Memory B cell (primary cell): ENCODE measurements at places on chromosomes 5 and 9.

- H3K4me3 ChIP-seq = no peak overlapping the region
- no peak overlapping the region for H3K27ac ChIP-seq
- H3K27me3 ChIP-seq = peaks cover 13% of the 10 kb centered on the region
- no peaks in the 10 kb centered on the region for H3K4me1 ChIP-seq
- DNase-seq = no peak
- H3K36me3 ChIP-seq = no peaks in the 10 kb centered on the region
Observed at GRCh38 chr5:181070523-181070922, 30.5 kb downstream of the BTNL9 start.

GRCh38 chr5:172437445-172438318 lies 16.6 kb downstream of the SH3PXD2B start:
- DNase-seq = no peak
- no peak overlapping the region for H3K4me3 ChIP-seq
- no peak overlapping the region for H3K27ac ChIP-seq
- H3K36me3 ChIP-seq = no peaks in the 10 kb centered on the region
- H3K27me3 ChIP-seq = peaks cover 6% of the 10 kb centered on the region

DNA sequence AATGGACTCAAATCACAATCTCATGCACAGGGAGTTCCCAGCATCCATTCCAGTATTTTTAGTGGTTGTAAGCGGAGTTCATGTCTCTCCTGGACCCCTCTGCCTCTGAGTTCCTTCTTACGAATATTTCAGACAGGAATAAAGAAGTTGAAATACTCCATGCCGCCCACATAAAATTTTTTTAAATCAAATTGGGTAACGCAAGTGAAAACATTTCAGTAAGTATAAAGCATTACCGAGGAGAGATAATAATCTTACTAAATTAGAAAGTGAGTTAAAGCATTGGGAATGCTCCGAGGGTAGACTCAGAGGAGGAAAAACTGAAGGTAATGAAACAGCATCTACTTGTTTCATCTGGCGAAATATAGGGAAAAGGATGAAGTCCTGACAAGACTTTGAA lies 317.6 kb downstream of the ARRDC3 start:
- peaks cover 7% of the 10 kb centered on the region for H3K27me3 ChIP-seq
- no peak for DNase-seq
- H3K4me1 ChIP-seq = peaks cover 2% of the 10 kb centered on the region

GRCh38 chr9:19665146-19665863 lies 123.5 kb downstream of the SLC24A2 start:
- no peaks in the 10 kb centered on the region for H3K4me1 ChIP-seq
- no peak for DNase-seq
- peaks cover 5% of the 10 kb centered on the region for H3K27me3 ChIP-seq
- no peak overlapping the region for H3K27ac ChIP-seq
- no peak overlapping the region for H3K4me3 ChIP-seq
